Chondrocyte (in vitro differentiated cells): ENCODE measurements at places on chromosomes 5 and 9. TPM values are rescaled to one million over a fixed set of nuclear protein-coding genes. Genes with fewer than 3 reads are reported as not detected.

The PKD2L2 gene
- total RNA-seq = not detected in 3 replicates

GRCh38 chr9:117249799-117250198, 165.1 kb downstream of the ASTN2 start:
- no peaks in the 10 kb centered on the region for H3K27me3 ChIP-seq
- DNase-seq = no peak
- H3K4me1 ChIP-seq = no peaks in the 10 kb centered on the region
- H3K27ac ChIP-seq = no peak overlapping the region

The GOLGA1 gene
- 22.3 to 25.0 TPM (median 24.0 TPM) in 3 replicates for total RNA-seq

The MRPL41 gene
- total RNA-seq = 50.6 to 55.4 TPM (median 53.5 TPM) in 3 replicates

The C9orf50 gene
- 0.30 to 0.39 TPM (median 0.38 TPM) in 3 replicates for total RNA-seq
